GM12878 (cell line): ENCODE measurements at places on chromosomes 7 and 10.

- DNase-seq, result no peak
These were observed 21.5 kb downstream of the ASB13 start for GRCh38 chr10:5644930-5645329.

DNA sequence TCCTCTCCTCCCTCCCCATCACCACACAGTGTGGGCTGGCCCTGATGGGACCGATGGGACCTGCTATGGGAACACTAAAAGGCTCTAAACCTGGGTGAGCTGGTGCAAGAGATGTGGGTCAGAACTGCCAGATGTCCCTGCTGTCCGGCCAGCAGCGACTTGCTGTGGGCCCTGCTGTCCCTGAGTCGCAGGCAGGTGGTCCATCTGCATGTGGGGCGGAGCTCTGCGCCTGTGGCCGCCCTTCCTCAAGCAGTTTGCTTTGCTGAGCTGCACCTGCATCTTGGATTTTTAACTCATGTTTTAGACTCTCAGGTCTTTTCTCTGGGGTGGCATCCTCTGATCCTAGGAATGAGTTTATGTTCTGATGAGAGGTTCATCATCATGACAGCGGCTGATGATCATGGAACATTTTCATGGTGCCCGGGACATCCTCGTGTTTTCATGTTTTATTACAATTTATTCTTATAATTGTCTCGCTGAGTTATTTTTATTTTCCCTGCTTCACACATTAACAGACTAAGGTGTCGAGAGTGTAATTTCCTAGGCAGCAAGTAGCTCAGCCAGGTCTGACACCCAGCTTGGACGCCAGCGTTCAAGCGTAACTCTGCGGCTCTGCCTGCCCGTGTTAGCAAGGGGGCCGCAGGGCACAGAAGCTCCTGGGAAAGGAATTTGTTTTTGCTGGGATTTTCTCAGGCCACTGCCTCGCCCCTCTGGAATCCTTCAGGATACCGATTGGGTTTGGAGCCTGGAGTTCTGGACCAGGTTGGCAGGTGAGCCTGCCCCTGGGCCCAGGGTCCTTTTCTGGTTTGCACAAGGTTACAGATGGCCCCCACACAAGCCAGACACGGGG is 615.2 kb upstream of the FOXK1 start:
- no peak for DNase-seq

DNA sequence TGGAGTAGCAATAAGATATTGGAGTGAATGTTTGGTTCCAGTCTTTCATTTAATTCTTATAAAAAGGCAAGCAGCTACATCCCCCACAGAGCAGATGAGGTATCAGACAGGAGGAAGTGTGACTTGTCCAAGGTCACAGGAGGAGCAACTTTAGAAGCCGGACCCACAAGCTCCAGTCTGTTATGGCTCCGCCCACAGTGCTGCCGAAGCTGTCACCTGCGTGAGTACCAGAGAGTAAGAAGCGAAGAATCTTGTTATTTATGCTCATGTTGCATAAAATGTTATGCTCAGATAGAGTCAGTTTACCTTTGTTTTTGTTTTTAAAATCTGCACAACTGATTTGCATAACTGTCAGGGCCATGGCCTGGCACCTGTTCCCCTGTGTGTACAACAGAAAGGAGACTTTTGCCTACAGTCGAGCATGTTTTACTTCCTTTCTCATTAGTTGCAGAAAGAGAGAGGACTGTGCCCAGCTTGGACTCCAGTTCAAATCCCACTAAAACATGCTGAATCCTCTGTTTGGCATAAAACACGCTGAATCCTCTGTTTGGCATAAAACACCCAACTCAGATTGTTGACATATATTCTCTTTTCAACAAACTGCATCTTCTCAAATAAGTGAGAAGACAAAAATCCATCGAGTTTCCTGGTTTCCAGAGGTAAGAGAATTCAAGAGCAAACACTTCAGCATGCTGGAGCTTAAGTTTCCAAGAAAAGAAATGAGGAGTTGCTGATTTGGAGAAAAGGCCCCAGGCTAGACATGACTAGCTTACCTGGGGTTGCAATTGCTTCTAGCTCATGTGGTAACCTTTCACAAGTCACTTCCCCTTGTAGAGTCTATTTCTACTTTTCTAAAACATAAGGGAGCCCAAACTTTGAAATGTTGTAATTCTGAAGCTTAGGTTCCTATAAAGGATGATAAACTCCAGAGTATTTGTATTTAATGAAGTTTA is 409.8 kb upstream of the ZMIZ1 start:
- DNase-seq, result no peak

DNA sequence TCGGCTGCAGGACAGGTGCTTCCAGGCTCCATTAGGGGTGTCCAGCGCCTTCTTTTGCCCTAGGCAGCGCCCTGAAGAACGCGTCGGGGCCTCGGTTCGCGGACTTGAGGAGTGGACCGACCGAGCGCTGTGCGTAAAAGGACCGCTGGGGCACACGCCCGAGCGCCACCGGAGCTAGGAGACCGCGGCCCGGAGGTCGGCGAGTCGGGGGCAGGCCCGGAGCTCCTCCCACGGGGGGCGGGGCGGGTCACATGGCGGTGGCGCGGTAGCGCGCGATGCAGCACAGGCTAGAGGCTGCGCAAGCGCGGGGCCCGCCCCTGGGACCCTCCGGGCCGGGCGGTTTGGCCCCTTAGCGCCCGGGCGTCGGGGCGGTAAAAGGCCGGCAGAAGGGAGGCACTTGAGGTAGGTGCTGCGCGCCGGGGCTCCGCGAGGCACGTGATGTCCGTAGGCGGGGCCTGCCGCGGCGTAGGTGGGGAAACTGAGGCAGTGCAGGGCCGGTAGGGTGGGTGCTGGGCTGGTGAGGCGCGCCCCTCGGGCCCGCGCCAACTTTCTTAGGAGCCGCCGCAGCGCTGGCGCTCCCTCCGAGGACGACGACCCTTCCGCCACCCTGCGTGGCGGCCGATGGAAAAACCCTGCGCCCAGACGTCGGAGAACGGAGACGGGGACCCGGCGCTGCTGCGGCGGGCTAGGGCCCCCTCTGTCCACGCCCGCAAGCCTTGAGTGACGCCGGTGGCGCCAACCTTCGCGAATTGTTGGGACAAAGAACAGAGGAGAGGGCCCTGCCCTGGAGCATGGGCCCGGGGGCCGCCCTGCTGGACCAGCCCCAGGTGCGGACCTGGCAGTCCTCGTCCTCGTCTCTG is at the start of gene PRXL2A:
TSS of gene PRXL2A (plus strand) at position 310 of the 860 bp plus-strand sequence. CDS start 11,917 bp downstream, outside the sequence.
- no peak for DNase-seq

GRCh38 chr7:1027242-1028043 is 16.9 kb upstream of the GPR146 start:
- no peak for DNase-seq

GRCh38 chr10:116385994-116386809 is 41.4 kb upstream of the PNLIPRP3 start:
- no peak for DNase-seq

- DNase-seq, result no peak
These were observed 239.5 kb downstream of the KIAA1217 start for GRCh38 chr10:24448351-24448999.

- DNase-seq, result no peak
These were observed 230.2 kb downstream of the THSD7A start for GRCh38 chr7:11601761-11602160.
